ENCODE measurements at places on chromosomes 16 and 17.

DNA sequence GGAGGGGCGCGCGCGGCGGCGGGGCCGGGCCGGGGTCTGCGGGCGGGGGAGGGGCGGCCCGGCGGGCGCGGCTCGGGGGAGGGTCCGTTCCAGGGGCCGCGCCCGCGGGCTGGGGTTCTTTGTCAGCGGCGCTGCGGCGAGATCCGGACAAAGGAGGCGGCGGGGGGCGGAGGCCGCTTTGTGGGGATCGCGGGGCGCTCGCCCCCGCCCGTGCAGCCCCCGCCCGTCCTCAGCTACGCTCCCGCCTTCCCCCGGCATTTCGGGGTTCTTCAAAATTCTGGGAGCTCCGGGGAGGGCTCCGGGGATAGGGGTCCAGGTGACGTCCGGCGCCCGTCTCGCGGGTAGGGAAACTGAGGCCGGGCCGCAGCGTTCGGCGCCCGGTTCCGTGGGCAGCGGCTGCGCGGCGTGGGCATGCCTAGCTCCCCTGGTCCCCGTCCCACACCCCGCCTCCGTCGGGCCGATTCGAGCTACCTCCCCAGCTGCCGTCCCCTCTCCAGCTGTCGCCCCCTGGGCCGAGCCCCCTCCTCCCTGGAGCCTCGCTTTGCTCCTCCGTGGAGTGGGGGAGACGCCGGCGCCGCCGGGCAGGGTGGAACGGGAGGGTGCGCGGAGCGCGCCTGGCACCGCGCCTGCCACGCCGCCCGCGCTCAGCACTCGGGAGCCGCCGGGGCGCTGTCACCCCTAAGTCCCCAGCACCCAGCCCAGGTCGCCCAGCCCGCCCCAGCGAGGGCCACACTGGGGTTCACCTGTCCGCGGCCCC is 546 bp downstream of the SNN start:
- peak; percentile 91 for DNase-seq

GRCh38 chr16:49564496-49565229 is 191.1 kb downstream of the C16orf78 start:
- DNase-seq: no peak

DNA sequence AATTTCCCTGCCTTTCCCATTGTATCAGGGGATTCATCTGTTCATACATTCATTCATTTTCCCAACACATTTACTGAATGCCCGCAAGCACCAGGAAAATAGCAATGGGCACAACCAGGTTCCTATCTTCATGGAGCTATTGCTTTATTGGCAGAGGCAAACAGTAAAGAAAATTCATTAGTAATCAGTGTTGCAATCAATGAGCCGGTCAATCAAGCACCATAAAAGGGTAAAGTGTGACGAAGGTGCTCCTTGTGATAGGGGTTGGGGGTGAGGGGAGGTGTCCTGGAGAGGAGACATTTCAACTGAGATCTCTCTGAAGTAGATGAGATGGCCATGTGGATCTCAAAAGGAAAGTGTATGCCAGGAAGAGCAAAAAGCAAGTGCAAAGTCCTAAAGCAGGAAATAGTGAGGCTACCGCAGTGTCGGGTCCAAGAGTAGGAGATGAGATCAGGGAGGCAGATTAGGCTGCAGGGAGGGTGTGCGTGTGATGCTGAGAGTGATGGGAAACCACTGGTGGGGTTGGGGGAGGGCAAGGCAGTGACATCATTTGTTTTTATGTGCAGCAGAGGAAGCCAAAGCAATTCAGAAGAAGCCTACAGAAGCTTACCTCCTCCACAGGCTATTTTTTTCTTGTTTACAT is 28.4 kb downstream of the CDH13 start:
- no peak for DNase-seq

DNA sequence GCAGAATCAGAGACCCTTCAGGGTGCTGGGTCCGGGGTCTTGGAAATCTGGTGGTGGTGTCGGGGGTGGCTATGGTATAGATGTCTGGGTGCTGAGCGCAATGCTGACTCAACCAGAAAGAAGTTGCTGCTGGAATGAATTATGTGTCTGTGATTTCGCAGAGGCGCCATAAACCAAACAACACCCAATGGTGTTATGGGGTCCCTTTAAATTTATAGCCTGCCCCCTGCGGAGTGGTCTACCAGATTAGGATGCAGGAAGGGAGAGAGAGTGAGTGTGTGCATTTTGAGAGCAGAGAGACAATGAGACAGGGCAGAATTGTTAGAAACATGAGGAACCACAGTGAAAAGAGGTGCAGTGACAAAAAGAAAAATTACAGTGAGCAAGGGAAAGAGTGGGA is 100.7 kb upstream of the CDH11 start:
- DNase-seq: no peak

DNA sequence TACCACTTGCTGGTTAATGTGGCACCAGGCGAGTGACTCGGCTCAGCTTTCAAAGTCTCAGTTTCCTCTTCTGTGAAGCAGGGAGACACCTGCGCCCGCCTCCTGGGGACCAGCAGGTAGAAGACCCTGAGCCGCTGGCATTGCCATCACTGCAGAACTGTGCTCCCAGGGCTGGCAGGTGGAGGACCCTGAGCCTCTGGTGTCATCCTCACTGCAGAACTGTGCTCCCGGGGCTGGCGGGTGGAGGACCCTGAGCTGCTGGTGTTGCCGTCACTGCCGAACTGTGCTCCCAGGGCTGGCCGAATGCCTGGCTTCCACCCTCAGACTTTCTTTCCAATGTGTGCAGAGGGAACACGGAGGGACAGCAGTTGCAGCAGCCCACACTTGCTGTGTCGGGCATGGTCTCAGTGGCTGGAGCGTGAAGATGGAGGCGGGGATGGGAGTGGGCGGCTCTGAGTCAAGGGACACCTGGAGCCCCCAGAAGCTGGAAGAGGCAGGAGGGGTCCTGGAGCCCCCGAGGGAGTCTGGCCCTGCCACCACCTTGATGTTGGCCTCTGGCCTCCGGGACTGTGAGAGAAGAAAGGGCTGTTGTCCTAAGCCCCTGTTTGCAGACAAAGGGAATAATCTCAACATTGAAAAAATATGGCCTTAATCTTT is 75.8 kb upstream of the METTL9 start:
- peak; percentile 96 for DNase-seq

DNA sequence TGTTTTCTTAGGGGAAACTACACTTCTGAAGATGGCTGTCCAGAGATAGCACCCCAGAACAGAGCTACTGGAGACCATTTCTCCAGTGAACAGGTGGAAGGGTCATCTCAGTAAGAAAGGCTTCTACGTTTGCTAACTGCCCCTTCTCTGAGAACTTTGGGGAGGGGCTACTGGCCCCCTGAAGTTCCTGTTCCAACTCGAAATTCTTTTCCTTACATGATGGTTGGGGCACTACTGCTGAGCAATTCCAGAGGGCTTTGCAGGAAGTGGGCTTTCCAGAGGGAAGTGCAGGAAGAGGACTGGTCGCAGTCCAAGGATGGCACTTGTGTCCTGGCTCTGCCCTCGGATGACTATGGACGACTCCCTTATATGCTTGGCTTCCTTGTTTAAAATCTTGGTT is 31.2 kb downstream of the TOM1L2 start:
- no peak for DNase-seq

DNA sequence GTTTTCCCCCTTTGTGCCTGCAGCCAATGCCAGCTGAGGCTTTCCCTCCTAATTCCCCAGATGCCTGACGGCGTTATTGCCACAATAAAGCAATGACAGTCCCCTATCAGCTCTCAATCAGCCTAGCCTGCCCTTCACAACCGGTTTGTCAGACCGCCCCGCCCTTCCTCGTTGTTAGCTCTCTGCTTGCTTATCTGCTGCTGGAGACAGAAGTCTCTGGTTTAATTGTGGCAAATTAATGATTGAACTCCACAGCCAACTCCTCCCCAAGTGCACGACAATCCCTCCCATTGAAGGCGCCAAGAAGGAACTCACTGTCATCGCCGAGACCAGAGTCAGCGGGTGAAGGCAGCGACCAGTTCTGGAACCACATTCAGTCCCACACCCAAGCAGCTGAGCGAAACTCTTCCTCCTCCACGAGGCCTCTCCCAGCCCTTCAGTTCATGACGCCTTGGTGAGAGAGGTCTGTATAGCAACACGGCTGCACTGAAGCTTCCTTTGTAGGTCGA is 474.4 kb downstream of the SLC39A11 start:
- no peak for DNase-seq

DNA sequence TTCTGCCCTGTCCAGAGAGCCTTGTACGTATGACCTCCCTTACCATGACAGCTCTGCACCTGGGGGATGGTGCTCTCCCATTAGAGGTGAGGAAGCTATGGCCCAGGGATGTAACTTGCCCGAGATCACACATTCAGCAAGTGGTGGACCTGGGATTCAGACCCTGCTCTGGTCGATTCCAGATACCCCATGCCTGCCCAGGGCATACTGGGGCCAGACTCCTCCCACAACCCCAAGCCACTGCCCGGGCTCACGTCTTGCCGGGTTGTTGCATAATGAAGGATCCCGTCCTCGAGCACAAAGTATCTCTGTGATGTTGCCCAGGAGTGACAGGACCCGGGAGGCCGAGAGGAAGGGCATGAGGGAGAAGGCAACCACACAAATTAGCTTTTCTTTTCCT is 2.1 kb downstream of the OSBPL7 start:
- DNase-seq: peak; percentile 48

DNA sequence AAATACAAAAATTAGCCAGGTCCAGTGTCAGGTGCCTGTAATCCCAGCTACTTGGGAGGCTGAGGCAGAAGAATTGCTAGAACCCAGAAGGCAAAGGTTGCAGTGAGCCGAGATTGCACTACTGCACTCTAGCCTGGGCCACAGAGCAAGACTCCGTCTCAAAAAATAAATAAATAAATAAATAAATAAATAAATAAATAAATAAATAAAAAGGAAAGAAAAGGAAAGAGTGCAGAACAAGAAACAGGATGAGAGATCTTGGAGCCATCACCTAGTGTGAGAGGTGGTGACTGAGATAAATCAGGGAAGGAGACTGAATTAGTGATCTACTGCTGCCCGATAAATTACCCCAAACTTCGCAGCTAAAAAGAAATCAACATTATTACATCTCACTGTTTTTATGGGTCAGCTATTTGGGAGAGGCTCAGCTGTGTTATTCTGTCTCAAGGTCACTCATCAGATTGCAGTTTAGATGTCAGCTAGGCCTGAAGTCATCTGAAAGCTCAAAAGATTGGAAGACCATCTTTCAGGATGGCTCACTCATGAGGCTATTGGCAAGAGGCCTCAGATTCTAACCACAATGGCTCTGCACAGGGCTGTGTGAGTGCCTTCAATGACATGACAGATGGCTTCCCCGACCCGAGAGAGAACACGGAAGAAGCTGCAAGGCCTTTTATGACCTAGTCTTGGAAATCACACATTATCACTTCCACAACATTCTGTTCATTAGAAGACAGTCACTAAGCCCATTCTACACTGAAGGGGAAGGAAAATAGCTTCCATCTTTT is 66.4 kb downstream of the CMC2 start:
- DNase-seq: no peak

GRCh38 chr17:56373981-56374833 is 219.3 kb upstream of the NOG start:
- no peak for DNase-seq

DNA sequence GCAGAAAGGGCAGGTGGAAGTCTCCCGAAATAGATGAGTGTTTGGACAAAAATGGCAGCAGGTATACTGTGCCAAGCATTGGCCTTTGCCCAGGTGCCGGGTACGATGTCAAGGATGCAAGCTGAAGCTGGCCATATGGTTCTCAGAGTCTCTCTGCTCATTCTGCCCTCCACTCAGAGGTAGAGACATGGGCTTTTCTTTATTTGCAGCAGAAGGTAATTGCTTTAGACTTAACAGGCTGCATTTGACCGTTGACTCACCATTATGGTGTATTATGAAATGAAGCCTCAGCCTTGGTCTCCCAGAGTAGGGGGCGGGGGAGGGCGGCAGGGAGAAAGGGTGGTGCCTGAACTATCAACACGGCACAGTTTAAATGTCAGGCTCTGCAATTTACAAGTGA is 969.1 kb upstream of the EEF2KMT start:
- no peak for DNase-seq

GRCh38 chr17:47894498-47895346 is 1.3 kb upstream of the SP2 start:
- DNase-seq: no peak

GRCh38 chr17:78747488-78747887 is 34.6 kb downstream of the CYTH1 start:
- no peak for DNase-seq

DNA sequence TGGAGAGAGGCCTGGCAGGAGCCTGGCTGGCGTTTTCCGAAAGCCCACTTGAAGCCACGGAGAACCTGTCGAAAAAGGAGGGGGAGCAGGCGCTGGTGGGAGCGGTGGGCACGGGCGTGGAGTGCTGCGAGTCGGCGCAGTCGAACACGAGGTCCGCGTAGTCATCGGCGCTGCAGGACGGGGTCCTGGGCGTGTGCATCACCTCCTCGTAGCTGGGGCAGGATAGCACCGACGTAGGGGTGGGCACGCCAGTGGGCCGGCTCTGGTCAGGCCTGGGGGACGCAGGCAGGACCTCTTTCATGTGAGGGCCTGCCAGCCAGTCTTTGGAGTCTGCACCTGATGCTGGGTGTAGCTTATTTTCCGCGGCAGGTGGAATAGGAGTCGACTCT is 63.7 kb downstream of the ZNF778 start:
- no peak for DNase-seq

- peak; percentile 62 for DNase-seq
Observed at GRCh38 chr17:40086150-40087044, 14.0 kb downstream of the NR1D1 start.

GRCh38 chr16:11198828-11199227 is 57.2 kb downstream of the SOCS1 start:
- no peak for DNase-seq

DNA sequence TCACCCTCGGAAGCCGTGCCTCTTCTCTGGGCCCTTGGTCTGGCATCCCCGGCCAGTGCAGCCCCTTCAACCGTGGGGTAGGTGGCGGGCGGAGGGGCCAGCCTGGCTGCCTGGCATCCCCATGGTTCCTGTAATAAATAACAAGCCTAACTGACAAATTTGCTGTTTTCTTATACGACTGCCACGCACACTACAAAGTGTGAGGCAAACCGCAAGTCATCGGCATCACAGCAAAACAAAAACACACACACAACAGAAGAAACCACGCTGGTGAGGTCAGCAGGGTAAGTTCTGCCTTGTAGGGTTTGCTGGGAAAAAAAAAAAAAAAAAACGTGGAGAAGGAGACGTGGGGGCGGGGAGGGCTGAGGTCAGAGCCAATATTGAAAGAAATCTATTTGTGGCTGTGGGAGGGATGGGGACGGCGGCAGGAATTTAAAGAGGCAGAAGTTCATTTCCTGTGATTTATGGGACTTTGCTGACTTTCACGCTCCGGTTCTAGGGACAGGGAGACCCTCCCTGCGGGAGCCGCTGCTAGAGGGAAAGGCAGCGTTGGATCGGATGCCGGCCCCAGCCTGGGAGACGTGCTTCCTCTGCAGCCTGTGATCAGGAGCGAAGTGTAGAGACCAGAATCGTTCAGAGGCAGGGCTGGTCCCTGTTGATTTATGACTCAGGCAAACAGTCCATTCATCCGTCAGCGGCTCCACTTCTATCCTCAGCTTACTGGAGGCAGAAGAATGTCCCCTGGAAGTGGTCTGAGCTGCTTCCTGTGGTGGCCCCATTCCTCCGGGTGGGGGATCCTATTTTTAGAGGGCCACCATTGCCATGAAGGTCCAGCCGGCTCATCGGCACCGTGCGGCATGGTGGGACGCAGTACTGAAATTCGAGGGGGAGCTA is 162.8 kb downstream of the FOXL1 start:
- DNase-seq: no peak
